ENCODE measurements at places on chromosomes 12 and 14.

GRCh38 chr12:52191841-52192791 is at the start of gene KRT80:
TSS of gene KRT80 (minus strand) at chr12:52192014. CDS start at chr12:52191902, 112 bp downstream.
- DNase-seq, result peak; percentile 26

- DNase-seq, result no peak
Measured at GRCh38 chr14:52776816-52777215, 14.6 kb downstream of the GNPNAT1 start.

- no peak for DNase-seq
Measured at GRCh38 chr14:59254146-59254910, 65.9 kb downstream of the DAAM1 start.

DNA sequence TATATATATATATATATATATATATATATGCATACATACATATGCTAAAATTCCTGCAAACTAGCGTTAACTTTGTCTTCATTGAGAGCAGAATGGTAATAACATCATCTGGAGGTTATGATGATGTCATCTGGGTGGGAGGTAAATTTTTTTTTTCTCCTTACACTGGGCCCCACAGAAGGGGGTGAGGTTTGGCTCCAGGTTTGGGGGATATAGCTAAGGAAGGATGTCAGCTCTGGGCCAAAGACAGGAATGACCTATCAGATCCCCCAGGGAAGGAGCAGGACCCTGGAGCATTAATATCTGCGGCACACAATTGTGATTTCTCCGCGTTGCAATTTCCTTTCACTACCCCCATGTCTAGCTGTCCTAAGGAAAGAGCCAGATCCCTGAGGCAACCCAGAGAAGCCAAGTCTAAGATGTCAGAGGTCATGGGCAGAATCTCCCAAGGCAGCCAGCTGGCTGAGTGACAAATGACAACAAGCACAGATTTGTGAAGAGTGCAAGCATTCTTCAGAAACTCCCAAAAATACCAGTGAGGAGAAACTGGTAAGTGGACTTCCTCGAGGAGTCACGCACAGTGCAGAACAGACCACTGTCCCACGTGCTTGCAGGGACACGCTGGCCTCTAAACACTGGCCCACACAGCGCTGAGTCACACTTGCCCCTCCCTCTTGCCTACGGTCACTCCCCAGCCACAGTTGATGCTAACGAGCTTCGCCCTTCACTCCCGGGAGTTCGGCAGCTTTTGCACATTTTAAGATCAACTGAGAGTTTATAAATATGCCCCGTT is 9.9 kb downstream of the UBC start:
- DNase-seq, result peak; percentile 66

DNA sequence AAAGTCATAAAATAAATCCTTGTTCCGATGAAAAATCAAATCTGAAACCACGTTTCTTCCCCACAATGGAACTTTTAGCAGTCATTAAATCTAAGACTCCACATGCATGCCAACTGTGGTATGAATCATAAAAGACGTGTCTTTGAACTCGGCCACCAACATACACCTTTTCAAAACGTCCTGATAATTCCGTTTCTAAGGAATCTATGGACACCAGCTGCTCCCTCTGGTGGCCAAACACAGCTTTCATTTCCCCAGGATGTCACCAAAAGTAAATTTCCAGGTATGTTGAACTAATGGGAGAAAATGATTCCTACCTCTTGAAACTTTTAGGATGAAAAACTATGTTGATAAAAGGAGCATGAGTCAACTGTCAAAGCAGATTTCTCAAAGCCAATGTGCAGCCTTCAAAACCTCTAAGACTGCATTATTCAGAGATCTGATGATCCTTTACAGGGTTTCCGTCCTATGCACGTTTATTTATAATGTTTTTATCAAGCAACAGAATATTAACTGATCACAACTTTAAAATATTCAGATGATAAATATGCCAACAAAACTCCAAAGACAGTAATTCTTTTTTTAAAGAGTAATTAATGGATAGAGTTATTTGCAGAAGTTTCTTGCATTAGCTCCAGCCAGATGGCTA is 96.2 kb downstream of the CIT start:
- peak; percentile 40 for DNase-seq

- no peak for DNase-seq
Measured at GRCh38 chr14:60658909-60659585, 9.8 kb upstream of the SIX1 start.

- DNase-seq, result no peak
Measured at GRCh38 chr12:128652136-128652751, 171.5 kb downstream of the SLC15A4 start.

- no peak for DNase-seq
Measured at GRCh38 chr12:110906516-110906915, 13.9 kb downstream of the MYL2 start.

DNA sequence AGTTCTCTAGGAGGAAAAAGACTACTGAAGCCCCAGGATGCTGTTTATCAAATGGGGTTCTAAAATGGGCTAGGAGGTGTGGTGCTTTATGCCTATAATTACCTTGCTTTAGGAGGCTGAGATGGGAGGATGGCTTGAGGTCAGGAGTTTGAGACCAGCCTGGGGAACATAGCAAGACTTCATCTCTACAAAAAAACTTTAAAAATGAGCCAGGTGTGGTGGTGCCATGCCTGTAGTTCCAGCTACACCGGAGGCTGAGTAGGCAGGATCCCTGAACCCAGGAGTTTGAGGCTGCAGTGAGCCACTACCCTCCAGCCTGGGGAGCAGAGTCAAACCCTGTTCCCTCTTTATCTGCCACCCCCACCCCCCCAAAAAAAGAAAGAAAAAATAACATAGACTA is 23.3 kb upstream of the SLC2A3 start:
- no peak for DNase-seq

- no peak for DNase-seq
Measured at GRCh38 chr14:99427632-99428300, 52.9 kb downstream of the SETD3 start.

DNA sequence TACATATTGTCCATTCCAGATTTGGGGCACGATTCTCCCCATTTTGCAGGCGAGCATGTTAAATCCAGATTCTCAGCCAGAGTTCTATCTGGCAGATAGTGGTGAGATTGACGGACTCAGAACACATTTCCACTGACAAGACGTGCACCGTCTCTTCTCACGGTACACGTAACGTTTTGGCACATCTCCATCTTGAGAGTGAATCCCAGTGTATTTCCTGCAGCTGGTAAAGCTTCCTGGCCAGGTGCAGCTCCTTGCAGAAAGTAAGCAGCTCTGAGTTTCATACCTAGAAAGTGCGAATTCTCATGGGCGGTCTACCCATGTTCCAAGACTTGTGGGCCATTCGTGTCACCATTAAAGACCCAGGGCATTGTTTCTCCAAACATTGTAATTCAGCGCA is 102.6 kb downstream of the TSPAN9 start:
- no peak for DNase-seq

GRCh38 chr12:118537481-118537917 is 161.1 kb downstream of the SUDS3 start:
- DNase-seq, result peak; percentile 3

- no peak for DNase-seq
Measured at GRCh38 chr14:71885301-71885700, 46.9 kb upstream of the RGS6 start.

GRCh38 chr12:6987956-6988553 is 17.3 kb downstream of the EMG1 start:
- no peak for DNase-seq

DNA sequence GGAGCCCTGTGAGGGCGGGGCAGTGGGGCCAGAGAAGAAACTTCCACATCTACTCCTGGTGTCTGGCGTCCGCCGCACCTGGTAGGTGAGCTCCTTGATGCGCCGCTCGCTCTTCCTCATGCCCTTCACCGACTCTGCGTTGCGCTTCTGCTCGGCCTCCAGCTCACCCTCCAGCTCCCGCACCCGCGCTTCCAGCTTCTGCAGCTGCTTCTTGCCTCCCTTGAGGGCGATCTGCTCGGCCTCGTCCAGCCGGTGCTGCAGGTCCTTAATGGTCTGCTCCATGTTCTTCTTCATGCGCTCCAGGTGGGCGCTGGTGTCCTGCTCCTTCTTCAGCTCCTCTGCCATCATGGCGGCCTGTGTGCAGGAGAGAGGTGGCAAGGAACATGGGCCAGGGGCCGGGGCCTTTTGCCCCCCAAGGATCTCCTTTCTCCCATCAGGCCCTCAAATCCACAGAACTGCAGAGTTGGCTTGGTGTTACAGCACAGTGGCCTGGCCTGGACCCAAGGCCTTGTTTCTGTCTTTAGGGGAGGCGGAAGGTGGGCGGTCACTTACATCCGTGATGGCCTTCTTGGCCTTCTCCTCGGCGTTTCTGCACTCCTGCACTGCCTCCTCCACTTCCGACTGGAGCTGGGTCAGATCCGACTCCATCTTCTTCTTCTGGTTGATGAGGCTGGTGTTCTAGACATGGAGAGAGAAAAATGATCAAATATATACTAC is 7.7 kb downstream of the CMTM5 start:
- DNase-seq, result no peak

GRCh38 chr14:72630374-72630773 is 263.5 kb downstream of the DPF3 start:
- no peak for DNase-seq

DNA sequence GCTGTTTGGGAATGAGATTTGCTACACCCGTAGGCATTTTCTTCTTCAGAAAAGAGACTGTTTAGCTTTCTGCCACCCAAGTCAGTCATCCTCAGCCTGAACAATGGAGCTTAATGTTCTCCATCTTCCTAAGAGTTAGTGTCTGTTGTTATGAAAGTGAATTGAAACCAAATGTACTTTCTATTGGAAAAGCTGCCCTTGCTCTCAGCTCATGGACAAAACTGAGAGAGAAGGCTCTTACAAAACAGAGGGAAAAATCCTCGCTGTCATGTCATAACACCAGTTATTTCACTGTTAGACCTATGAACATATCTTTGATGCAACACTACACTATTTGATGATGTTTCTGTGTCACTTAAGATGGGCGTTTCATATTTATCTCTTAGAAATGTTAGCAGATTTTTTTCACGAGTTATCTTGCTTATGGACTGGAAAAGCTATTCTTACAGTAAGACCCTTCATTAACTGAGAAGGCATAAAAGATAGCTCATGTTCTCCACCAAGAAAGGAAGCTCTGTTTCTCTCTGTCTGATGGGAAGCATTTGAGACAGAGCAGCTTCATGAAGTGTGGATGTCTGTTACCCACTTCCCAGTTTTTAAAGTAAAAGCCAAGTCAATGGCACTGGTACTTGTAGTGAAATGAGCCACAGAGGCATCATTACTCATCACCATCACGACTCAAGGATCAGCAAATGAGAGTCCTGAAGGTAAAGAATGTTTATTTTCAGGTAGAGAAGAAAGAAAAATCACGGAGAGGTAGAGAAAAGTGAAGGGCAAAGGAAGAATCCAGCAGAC is 483.9 kb downstream of the ZFP36L1 start:
- DNase-seq, result no peak

GRCh38 chr12:11321980-11322379 is 11.7 kb upstream of the PRB4 start:
- DNase-seq, result no peak

DNA sequence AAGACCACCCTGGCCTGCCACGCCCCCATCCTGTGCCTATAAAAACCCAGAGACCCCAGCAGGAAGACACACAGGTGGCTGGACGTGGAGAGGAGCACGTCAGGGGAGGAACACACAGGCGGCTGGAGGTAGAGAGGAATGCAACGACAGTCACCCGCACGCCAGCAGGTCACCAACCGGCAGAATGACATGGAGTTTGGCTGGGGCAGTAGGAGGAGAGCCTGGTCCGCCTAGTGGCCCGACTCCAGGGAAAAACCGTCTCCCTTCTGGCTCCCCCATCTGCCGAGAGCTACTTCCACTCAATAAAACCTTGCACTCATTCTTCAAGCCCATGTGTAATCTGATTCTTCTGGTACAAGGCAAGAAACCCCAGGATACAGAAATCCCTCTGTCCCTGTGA is 62.7 kb upstream of the KCNH3 start:
- no peak for DNase-seq

- DNase-seq, result no peak
Measured at GRCh38 chr12:45439039-45439438, 223.1 kb downstream of the ANO6 start.

- no peak for DNase-seq
Measured at GRCh38 chr14:100116134-100116533, 43.3 kb downstream of the DEGS2 start.

GRCh38 chr14:86790408-86791364 is 1202.3 kb downstream of the GALC start:
- DNase-seq, result no peak

DNA sequence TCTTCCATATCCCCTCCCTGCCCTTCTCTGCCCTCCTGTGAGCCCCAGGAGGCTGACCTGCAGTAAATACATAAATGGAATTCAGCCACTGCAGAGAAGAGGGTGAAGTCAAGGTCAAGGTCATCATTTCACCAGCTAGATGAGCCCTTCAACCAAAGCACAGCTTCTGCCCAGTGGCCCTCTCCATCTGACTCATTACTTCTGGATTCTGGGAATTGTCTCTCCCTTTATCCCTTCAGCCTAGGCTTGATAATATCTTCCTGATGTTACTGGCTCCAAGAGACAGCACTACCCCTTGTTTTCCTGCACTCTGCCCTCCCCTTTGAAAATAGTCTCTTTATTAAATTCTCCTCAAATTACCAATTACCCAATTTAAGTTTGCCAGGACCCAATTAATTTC is 64.5 kb downstream of the TTC9 start:
- no peak for DNase-seq

- DNase-seq, result no peak
Measured at GRCh38 chr14:23469906-23470403, 452 bp downstream of the NGDN start.

GRCh38 chr12:13135371-13136178 is 32.1 kb upstream of the GSG1 start:
- DNase-seq, result no peak

GRCh38 chr14:64636208-64636979 is 67.8 kb upstream of the PLEKHG3 start:
- peak; percentile 61 for DNase-seq

GRCh38 chr12:92408072-92408900 is 262.6 kb upstream of the BTG1 start:
- DNase-seq, result no peak

DNA sequence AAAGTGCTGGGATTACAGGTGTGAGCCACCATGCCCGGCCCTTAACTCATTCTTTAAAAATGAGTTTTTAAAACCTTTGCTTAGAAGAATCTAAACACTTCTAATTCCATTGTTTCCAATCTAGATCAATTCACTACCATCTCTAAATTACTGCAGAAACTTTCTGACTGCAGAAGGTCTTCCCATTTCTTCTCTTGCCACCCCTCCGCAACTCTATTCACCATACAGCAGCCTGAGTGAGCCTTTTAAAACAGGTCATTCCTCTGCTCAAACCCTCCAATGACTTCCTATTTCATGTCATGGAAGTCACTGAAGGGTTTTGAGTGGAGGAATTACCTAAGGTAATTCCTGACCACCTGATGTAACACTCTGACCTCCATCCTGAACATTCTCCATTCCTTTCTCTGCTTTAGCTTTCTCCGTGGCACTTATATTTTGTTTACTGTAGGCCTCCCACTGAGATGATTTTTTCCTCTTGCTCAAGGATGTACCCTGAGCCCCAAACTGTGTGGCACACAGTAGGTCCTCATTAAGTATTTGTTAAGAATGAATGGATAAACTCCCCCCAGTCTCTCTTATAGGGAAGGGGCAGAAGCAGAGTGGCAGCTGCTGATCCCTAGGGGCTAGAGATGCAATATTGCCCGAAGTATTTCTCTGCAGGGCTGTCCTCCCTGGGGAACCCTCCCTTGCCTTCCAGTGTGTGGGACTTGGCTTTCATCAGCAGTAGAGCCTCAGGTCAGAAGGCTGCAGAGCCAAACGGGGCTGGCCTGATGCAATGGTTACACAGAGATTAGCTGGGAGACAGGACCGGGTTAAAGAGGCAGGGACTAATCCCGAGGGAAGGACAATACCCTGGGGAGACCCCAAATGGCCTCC is 1.2 kb downstream of the DDIT3 start:
- no peak for DNase-seq

GRCh38 chr14:96391293-96392118 is 422 bp upstream of the AK7 start:
- peak; percentile 99 for DNase-seq

GRCh38 chr12:10331642-10332239 is 24.1 kb downstream of the KLRD1 start:
- DNase-seq, result no peak

Measured in hippocampal formation (tissue), 2 donors.